Activated naive CD8-positive, alpha-beta T cell treated with anti-CD3 and anti-CD28 coated beads for 36 hours (primary cell): ENCODE measurements at places on chromosomes 11 and 22. TPM values are rescaled to one million over a fixed set of nuclear protein-coding genes. Genes with fewer than 3 reads are reported as not detected.

GRCh38 chr11:2434506-2435255, 9.6 kb downstream of the TRPM5 start:
- DNase-seq, result no peak

GRCh38 chr11:129365816-129366215, 9.8 kb upstream of the BARX2 start:
- DNase-seq, result no peak

The OR2AT4 gene
- not detected for total RNA-seq

The DCDC1 gene
- 0.36 TPM for total RNA-seq

The LRP4 gene
- 0.43 TPM for total RNA-seq

GRCh38 chr11:35683728-35684339, 21.3 kb downstream of the TRIM44 start:
- no peak for DNase-seq

GRCh38 chr11:830295-831117, 2.2 kb upstream of the CD151 start:
- peak; percentile 84 for DNase-seq

DNA sequence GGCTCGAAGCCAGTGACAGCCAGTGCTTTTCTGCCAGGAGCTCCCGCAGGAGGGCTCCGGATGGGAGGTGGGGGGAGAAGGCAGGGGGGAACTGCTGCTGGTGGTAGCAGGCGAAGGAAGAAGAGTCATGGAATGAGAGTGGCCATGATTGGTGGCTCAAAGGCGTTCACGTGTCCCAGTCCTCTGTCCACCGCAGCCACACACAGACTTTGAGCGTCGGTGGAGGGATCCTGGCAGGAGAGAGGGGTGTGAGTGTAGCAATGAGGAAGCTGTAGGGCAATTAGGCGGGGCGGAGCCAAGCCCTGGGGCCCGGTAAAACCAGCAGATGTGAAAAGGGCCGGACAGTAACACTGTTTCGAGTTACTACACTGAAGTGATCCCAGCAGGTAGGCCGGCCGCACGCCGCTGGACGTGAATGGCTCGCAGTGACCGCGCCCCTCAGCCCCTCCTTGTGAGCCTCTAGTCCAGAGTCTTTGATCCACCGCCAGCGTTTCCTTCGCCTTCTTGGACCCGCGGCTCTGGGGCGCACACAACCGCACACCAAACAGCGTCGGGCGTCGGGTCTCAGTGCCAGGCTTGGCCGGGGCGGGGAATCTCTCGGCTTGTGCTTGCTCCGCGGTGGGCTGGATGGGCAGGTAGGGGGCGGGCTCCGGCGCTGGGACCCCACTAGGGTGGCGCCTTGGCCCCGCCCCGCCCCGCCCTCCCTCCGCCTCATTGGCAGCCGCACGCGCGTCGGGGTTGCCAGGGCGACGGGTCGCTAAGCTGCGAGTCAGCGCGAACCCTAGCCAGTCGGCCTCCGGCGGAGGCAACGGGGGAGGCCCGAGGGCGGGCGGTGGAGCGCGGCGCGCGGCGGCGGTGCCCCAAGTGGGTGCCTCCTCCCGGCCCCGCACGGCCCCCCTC, at the start of gene LRRC10B:
LRRC10B (plus strand) TSS at position 788 of the 900 bp plus-strand sequence. CDS start 250 bp downstream, outside the sequence.
- DNase-seq, result peak; percentile 62

DNA sequence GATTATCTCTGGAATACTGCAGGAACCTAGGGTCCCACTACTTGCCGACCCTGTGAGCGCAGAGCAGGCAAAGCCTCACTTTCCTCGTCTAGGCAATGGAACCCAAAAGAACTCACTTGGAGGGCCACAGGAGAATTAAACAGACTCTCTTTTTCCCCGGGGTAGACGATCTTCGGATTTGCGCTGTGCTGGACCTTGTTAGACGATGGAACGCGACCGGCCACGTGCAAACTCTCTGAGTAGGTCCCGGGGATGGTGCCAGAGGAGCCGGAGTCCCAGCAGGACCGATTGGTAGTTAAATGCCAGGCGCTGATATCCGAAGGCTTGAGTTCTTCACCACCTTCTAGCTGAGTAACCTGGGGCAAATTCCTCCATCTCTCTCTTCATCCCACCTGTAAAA, 1.0 kb upstream of the SLC1A2 start:
- DNase-seq, result no peak

DNA sequence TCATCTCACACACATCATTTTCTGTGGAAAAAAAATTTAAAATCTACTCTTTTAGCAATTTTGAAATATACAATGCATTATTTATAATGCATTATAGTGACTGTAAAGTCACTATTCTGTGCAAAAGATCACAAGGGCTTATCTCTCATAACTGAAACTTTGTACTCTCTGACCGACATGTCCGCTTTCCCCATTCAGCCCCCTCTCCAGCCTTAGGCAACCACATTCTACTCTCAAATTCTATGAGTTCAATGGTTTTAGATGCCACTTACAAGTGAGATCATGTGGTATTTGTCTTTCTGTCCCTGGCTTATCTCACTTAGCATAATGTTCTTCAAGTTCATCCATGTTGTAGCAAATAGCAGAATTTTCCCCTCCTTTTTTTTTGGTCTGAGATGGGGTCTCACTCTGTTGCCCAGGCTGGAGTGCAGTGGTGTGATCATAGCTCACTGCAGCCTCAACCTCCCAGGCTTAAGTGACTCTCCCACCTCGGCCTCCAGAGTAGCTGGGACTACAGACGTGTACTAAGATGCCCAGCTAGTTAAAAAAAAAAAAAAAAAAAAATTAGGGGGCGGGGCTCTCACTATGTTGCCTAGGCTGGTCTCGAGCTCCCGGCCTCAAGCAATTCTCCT, 44.5 kb downstream of the SYN3 start:
- no peak for DNase-seq

The MRPL49 gene
- total RNA-seq, result 100 TPM

- no peak for DNase-seq
These were observed 4.6 kb upstream of the KCNJ5 start for GRCh38 chr11:128886406-128887124.

- DNase-seq, result no peak
These were observed 29.0 kb downstream of the ELMOD1 start for GRCh38 chr11:107619926-107620325.

The FAM227A gene
- total RNA-seq, result 0.35 TPM

GRCh38 chr11:62433141-62433903, 14.5 kb downstream of the SCGB1A1 start:
- no peak for DNase-seq

The CASP4 gene
- 51.8 TPM for total RNA-seq

GRCh38 chr22:20509344-20510047, 2.1 kb downstream of the MED15 start:
- DNase-seq, result peak; percentile 46

The CDC42BPG gene
- 0.46 TPM for total RNA-seq

- DNase-seq, result no peak
These were observed 963.4 kb upstream of the CCDC90B start for GRCh38 chr11:84249344-84250135.

- no peak for DNase-seq
These were observed 34.4 kb upstream of the RASD2 start for GRCh38 chr22:35506259-35506570.

The ANKK1 gene
- total RNA-seq, result 0.14 TPM

GRCh38 chr11:130159657-130160497, at the start of gene ST14:
Gene ST14, plus strand, starts transcription at chr11:130159782. Its CDS starts 198 bp downstream, at chr11:130159980.
- DNase-seq, result peak; percentile 18

- DNase-seq, result peak; percentile 83
These were observed 694 bp downstream of the TMEM123 start for GRCh38 chr11:102451681-102452460.

The SERPIND1 gene
- total RNA-seq, result not detected

DNA sequence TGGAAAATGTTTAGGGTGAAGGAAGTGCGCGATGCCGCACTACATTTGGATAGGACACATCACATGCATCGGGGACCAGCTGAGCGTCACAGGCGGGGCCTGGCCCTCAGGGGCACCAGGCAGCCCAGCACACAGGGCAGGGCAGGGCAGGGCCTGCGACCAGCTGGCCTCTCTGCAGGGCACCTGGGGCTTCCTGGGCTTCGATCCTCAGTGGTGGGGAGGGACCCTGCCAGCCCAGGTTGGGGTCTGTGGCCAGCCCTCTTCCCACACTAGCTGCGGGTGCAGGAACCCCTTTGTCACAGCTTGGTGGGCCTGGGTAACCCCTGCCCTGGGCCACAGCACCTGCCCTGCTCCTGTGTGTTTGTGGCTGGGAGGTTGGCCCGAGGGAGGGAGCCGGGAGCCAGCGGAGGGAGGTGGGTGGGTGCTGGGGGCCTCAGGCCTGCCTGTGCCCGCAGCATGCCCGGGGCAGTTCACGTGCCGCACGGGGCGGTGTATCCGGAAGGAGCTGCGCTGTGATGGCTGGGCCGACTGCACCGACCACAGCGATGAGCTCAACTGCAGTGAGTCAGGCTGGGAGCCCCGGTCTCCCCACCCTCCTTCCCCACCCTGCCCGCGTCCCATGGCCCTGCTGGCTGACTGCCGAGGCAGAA, 37.9 kb downstream of the ST14 start:
- DNase-seq, result no peak

The ZNF202 gene
- 14.4 TPM for total RNA-seq

DNA sequence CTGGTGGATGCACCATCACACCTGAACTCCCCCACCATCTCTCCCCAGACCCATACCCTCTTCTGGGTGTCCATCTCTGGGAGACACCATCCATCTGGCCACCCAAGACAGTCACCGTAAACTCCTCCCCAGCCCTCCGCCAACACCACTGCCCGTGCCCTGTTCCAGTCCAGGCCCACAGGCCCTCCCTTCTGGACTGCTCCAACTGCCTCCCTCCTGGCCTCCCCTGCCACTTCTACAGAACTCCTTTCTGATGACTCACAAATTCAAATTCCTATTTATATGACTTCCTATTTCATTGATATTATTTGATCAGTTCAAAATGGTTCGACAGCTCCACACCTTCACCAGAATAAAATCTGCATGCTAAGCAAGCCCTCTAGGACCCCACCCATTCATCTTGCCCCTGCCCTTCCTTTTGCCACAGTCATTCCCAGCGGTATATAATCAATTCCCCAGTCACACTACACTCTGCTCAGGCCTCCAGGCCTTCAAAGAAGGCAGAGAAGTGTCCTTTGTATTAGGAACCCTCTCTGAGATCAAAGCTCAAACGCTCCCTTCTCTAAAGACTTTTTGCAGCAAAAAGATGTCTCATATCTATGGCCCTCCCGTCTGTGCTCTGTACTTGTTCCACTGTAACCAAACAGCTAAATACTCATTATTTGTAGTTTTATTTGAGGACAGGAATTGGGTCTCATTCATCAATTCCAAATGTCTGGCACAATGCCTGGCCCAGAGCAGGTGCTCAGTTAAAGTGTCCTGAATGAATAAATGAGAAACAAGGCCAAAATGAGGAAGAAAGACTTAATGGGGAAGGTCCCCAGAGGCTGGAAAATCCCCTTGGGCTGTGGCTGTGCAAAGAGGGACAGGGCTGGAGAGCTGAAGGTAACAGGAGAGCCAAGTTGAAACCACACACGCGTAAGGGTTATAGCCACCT, 29.0 kb downstream of the MYH9 start:
- DNase-seq, result no peak
